Stimulated activated CD4-positive, alpha-beta T cell treated with anti-CD3 and anti-CD28 coated beads, Interleukin-2, amount 100 ng/mL, for 4 hours (primary cell): ENCODE measurements at places on chromosomes 16 and 17.

DNA sequence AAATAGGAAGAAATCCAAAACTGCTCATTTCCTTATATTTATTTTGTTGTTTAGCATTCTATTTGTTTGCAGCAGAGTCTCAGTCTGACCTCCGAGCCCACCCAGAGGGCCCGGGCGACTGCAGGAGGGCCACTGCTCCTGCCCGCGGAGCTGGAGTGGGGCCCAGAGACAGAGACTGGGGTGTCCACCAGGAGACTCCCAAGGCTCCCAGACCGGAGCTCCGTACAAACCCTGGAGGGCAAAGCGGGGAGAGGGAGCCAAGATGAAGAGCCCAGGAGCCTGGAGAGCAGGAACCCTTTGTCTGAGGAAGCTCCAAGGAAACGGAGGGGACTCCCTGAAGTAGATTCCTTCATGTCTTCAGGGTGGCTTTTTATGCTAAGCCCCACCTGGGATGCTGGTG is 57.9 kb downstream of the AXIN2 start:
- no peak for DNase-seq

DNA sequence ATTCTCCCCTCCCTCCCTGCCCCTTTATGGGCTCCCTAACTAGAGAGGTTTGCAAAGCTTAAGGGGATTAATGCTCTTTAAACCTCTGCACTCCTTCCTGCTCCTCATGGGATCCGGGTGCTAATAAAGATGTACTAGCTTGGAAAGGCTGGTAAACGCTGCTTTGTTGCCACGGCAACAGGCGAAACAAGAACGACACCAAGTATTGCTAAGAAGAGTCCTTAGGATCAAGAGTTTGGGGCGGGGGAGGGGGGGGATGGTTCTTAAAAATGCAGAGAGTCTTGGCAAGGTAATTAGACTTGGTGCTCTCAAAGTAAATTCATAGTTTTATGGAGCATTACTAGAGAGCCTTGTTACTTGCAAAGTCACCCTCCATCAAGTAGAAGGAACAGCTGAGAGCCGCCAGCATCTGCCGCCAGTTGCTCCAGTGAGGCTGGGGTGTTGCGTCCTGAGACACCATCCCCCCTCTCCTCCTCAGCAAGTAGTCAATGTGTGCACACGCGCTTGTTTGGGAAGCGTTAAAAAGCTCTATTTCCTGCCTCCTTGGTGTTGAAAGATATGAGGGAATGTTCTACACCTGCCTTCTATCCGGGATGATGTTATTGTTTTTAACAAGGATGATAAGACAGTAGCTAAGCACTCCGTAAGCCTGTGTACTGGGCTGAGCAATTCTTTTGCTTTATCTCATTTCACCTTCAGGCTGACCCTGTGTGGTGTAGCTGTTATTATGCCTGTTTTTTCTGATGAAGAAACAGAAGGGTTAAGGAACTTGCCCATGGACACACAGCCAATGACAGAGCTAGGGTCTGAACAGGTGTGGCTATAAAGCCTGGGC is 190.9 kb downstream of the CCDC182 start:
- no peak for DNase-seq

- no peak for DNase-seq
Observed at GRCh38 chr17:69733171-69734012, 318.9 kb downstream of the MAP2K6 start.

- DNase-seq, result no peak
Observed at GRCh38 chr16:64880006-64880405, 241.9 kb downstream of the CDH11 start.

- no peak for DNase-seq
Observed at GRCh38 chr17:10610884-10611283, 46.2 kb downstream of the MYH3 start.

DNA sequence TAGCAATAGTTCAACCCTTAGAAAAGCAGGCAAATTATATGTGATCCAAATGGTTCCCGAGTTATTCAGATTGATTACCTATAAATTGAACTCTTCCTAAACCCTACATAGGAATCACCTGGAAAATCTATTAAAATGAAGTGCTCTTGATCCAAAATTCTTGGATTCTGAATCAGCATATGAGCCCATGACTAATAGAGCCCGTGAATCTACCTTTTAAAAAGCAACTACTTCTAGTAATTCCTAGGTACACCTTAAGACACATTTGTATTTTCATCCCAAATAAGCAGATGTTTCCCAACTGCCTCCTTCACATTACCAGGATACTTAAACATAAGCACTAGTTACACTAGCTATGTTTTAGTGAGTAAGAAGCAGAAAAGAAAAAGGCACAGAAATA is 1171.0 kb upstream of the GOT2 start:
- no peak for DNase-seq

DNA sequence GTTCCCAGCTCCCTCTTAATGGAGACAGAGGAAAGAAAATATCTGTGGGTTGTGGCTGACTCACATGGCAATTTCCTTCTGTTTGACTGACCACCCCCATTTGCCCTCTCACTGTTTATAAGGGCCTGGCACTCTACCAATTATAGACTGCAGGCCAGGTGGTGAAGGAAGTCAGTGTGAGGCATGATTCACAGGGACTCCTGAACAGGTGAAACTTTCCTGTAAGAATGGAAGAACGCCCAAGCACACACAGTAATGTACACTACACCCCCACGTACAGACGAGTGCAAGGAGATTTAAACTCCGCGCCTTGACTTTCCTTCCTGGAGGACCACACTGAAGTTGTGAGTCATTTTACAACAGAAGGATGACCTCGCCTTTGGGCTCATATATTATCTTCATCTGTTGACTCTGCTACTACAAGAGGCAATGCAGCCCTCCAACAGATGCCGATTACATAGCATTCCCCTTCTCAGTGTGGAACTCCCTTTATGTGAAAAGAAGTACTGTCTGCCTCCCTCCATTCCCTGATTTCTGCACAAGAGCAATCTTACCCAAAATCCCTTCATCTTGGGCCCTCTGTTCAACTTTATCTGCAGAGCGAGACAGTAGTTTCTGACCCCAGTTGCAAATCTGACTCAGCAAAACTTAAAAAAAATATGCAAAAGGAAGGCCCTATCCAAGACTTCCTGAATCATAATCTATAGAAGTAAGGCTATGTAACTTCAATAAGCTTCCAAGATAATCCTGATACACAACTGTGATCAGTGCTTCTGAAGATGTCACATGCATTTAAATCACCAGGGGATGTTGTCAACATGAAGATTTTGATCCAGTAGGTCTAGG is 163.6 kb downstream of the SHISA6 start:
- no peak for DNase-seq

GRCh38 chr17:10058921-10059683 is 139.3 kb downstream of the GAS7 start:
- DNase-seq, result no peak

DNA sequence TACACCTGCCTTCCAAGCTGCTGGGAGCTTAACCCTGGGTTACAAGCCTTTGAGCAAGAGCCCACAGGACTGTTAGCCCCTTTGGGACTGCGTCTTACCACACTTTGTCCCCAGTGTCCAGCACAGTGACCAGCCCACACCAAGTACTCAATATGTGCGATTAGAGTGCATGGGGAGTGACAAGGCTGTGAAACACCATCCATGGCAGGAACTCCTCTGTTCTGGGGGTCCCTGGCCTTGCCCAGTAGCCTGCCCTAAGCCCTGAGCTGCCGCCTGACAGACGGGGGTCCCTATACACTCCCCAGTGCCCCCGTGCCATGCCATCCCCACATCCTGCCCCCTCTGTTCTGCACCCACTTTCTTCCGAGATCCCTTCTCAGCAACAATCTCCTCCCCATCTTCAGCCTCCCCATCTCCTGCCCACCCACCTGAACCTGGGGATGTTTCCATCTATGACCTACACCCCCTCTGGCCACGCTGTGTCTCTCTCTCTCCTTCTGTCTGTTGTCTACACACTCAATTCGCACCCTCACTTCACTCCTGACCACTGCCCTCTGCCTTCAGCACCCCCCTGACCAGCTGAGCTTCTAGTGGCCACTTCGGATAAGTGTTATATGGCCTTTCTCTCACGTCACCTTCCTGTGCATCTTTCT is 112.9 kb upstream of the SMURF2 start:
- DNase-seq, result no peak

DNA sequence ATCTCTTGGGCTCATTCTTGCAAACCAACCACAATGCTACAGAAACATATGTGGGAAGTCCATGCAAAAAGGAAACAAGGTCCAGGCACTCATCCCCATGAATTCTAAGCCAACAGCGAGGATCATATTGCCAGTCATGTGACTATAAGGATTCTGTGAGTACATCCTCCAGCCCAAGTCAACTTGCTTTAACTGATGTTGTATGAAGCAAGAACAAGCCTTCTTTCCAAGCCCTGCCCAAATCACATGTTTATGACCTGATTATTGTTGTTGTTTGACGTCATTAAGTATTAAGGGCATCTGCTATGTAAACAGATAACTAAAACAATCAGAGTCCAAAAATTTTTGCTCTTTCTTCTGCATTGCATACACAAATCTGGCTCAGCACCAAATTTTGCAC is 78.2 kb upstream of the MON1B start:
- no peak for DNase-seq

DNA sequence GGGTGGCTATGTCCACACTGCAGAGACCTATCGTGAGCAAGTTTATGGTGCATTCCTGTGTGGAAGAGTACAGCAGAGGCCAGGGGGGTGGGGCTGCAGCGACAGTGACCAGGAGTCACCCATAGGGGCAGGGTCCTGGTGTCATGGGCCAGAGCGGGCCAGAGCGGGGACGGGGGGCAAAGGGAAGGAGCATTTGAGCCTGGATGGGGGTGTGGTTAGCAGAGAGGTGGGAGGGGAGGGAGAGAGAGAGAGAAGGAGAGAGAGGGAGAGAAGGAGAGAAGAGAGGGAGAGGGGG is 17.8 kb downstream of the JPH3 start:
- no peak for DNase-seq

- no peak for DNase-seq
Observed at GRCh38 chr17:56934280-56934679, 20.4 kb upstream of the TRIM25 start.

DNA sequence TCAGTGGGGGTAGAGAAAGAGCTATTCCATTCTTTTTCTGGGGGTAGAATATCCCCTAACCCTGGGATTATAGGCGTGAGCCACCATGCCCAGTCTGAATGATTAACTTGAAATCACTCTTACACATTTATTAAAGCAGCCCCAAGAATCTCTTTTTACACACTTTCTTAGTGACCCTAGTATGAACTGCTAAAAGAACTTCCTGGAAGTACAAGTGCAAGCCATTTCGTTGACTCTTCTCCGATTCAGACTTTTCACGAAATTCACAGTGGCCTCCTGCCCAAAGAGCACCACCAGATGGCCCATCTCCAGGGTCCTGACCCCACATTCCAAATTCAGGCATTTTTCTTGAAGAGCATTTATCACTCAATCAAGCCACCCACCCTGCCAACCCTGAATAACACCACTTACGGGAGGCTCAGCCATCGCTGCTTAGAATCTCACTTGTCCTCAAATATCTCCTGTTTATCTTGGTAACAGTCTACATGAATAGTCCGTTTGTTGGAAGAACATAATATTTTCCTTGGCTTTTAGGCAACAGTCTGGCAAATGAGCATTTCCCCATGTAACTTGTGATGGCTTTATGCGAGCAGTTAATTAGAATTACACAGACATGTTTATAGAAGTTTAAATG is 28.0 kb downstream of the ZNF423 start:
- no peak for DNase-seq

- DNase-seq, result no peak
Observed at GRCh38 chr16:59126486-59126885, 392.4 kb upstream of the GOT2 start.

DNA sequence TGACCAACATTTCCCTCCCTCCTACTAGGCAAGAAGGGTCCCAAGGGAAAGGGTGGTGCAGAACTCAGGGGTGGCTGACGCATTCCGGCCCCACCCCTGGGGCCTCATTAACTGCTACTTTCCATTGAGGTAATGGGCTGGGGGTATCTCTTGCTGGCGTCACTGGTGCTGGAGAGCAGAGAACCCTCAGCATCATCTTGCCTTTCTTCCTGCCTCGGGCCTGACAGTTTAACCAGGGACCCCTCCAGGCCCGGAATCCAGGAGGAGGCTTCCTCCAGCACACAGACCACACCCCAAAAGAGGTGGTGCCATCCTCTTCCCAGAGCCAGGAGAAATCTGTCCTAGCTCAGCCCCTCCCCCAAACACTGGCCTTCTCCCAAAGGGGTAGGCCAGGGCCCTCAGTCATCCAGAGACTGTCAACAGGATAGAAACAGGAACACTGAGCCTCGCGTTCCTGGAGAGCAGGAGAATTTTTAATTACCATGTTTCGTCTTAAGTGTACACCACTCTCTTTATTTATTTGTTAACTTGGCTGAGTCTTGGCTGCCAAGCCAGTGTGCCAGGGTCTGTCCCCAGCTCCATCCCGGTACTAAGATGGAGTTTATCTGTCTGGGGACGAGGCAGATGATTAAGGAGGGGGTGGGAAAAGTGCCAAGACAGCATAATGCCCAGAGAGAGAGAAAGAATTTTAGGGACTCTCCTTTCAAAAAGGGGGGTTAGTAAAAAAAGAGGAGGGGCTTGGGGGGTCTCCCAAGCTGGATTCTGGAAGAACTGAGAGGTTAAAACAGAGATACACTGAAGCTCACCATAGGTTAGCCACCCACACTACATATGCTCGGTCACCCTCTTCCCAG is 5.1 kb downstream of the ETV4 start:
- no peak for DNase-seq

GRCh38 chr17:40242774-40243173 is 23.7 kb downstream of the WIPF2 start:
- no peak for DNase-seq

GRCh38 chr17:17938388-17939107 is 33.7 kb downstream of the TOM1L2 start:
- no peak for DNase-seq

GRCh38 chr16:74279266-74279665 is 17.3 kb upstream of the PSMD7 start:
- DNase-seq, result no peak

- no peak for DNase-seq
Observed at GRCh38 chr16:4180511-4180910, 61.4 kb downstream of the SRL start.

DNA sequence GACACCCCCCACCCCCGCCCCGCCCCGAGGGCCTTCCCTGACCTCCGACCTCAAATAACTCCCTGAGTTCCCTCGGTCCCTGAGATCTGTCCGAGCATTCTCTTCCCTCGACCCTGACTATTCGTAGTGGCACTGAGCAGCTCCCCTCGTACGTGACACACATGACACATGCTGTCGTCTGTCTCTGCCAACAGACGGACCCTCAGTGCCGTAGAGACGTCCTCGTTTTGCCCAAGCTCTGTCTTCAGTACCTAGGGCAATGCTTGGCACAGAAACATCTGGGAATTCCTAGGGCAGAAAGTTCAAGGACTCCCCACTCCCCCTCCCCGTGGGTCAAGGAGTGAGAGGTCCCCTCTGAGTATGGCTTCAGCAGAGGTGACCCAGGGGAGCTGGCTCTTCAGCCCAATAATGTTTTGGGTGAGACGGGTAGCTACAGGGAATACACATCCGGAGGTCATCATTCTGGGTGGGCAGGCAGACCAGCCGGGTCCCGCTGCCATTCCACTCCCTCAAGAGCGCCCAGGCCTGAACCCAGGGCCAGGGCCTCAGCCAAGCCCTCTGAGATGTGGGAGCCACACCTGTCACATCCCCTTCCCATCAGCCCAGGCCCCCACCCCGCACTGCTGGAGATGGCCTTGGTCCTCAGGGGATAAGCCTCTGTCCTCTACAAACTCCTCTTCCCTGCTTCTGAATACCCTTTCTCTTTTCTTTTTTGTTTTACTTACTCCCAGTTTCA is 671 bp upstream of the FADS6 start:
- DNase-seq, result no peak
